ENCODE measurements at places on chromosomes 12 and 14.
A peak's percentile ranks its signal among the peaks of the same experiment; 100 is the strongest.

DNA sequence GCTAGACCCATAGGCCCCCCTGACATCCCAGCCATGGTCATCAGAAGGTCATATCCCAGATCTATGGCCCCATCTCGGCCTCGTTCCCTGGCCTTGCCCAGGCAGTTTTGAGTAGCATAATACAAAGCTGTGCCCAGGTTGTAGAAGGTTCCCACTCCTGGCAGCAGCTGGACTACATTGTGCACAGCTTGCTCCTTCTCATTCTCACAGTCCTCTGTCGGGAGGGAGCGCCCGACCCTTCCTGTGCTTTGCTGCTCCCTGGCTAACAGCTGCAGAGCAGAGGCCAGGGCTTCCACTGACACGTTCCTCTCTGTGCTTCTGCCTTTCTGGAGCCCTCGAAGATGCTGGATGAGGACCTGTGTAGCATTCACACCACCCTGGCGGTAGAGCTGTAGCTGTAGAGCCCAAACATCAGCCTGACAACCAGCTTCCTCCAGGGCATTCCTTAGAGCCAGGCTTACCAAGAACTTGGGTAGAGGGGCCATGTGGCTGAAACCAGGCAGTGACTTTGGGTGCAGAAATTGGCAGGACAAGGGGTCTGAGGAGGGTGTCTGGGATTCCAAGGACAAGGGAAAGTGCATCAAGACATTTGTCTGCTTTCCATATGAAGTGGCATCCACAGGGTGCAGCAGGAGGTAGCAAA, 1.0 kb downstream of the APOF start:
- ATAC-seq: no peak

DNA sequence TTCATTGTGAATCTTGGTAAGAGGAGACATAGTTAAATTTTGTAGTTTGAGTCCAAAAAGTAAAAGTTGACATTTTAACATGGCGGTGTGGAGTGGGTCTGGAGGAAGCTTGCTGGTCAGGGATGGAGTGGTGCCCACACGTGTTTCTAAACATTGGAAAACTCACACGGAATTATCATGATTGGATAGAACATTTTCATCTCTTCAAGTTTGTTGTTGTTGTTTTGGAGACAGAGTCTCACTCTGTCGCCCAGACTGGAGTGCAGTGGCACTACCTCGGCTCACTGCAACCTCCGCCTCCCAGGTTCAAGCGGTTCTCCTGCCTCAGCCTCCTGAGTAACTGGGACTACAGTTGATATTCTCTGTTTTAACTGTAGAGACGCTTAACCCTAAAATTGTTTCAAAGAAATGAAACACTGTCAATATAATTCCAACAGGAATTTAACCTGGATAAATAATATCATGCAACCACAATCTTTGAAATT, 502 bp upstream of the MBIP start:
- ATAC-seq: no peak

- no peak for ATAC-seq
These were observed 42.8 kb downstream of the ACSM4 start for GRCh38 chr12:7346551-7347225.

DNA sequence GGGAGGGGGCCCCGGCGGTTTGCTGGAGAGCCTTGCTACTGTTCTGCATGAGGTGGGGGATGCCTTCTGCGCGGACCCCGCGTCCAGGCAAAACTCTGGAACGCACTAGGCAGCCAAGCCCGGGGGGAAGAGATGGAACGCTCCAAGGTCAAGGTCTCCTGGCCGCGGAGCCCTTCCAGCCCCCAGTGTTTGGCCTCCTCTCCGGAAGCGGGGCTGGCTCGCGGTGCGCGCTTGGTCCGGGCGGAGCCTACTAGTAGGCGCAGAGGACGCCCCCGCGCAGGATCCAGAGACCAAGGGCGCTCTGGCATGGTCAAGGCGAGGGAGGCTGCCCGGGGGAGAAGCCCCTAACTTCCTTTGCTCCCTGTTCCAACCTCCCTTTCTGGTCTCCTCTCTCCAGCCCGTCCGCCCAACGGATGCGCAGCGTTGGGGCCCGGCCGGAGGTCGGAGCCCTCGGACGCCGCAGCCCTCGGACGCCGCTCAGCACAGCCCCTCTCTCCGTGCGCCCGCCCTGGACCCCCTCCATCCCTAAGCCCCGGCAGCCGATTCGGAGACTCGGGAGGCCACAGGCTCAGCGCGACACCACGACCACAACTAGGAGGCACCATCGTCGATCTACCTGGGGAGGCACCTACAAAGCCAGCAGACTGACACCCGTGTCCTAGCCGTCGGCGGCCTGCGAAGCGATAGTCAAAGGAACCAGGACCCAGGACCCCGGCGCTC, 669 bp upstream of the KCNK13 start:
- peak; percentile 35 for ATAC-seq

DNA sequence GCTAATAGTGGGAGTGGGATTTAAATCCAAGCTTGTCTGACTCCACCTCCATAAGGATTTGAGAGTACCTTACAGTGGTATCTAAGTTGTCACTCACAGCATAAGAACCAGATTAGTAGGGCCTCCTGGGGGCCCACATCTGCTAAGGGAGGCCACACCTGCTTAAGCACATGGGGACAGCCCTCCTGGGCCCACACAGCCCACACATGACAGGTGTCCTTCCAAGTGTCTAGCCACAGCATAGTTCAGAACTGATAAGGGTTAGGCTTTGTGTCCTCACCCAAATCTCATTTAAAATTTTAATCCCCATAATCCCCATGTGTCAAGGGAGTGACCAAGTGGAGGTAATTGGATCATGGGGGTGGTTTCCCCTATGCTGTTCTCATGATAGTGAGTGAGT, 186.0 kb upstream of the HMGA2 start:
- peak; percentile 8 for ATAC-seq

DNA sequence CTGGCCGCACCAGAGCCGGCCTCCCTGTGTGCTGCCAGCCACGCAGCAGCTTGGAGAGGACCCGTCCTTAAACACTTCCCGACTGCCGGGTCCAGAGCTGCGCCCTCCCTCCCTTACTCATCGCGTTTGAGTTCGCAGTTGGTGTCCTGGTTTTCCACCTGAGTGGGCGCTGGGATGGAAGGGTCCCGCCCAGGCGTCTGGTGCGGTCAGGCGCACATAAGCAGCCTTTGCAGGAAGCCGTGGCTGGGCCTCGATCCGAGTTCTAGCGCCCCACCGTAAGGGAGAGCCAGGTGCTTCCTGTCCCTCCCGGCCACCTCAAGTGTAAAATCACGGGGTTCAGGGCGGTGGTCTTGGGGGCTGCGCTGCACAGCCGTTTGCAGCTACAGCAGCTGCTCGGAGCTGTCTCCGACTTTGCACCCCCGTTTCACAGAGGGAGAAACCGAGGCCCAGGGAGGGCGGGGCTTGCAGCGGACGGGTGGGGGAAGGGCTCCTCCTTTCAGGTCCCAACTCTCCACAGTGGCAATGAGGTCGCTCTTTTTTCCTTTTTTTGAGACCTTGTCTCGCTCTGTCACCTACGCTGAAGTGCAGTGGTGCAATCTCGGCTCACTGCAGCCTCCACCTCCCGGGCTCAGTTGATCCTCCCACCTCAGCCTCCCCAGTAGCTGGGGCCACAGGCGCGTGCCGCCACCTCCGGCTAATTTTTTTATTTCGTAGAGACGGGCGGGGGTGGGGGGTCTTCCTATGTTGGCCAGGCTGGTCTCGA, 51.3 kb downstream of the LRCOL1 start:
- no peak for ATAC-seq

DNA sequence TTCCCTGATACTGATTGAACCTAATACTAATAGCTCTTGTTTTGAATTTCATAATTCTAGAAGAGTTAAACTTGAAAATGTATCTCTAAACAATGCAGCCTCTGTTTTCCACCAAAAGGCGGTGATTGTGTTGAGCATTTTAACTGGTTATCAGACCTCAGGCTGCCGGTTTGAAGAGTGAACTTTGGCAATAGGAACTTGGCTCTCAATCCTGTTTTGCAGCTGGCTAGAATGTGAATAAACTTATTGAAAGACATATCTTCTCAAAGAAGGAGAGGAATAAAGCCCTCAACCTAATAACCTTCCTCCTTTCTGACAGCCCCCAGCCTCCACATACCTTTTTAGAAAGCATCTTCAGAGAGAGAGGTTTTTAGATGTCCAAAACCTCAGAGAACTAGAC, 105.4 kb downstream of the SRGAP1 start:
- no peak for ATAC-seq

- no peak for ATAC-seq
These were observed 4.4 kb upstream of the GALNT6 start for GRCh38 chr12:51395283-51396230.

GRCh38 chr14:103067231-103067954, 10.0 kb upstream of the CDC42BPB start:
- ATAC-seq: peak; percentile 87

DNA sequence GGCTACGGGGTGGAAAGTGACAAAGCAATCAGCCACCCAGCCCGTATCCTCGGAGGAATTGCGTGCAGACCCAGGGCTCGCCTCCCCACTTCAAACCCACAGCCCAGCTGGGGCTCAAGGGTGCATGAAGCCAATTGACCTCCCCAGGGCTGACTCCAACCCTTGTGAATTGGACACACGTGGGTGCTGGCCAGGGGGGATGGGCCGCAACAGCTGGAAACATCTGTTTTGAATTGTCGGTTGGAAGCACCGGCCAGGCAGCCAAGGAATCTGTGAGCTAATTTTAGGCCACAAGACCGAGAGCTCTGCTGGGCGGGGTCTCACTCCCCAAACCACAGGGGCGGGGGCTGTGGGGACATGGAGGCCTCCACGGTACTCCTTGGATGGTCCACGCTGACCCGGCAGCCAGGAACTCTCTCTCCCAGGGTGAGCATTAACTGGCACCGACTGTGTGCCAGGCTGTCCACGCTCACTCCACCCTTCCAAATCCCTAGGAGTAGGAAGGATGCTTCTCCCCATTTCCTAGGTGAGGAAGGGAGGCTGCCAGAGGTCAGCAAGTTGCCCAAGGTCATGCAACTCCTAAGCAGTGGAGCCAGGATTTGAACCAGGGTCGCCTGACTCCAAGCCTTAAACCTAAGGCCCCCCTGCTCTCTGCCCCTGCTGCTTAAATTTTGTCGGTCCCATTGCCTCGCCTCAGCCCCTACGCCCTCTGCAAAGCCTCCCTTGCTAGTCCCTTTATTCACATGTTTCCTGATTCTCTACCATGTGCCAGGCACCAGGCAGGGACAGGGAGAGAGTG, 11.9 kb upstream of the TMEM119 start:
- ATAC-seq: no peak

DNA sequence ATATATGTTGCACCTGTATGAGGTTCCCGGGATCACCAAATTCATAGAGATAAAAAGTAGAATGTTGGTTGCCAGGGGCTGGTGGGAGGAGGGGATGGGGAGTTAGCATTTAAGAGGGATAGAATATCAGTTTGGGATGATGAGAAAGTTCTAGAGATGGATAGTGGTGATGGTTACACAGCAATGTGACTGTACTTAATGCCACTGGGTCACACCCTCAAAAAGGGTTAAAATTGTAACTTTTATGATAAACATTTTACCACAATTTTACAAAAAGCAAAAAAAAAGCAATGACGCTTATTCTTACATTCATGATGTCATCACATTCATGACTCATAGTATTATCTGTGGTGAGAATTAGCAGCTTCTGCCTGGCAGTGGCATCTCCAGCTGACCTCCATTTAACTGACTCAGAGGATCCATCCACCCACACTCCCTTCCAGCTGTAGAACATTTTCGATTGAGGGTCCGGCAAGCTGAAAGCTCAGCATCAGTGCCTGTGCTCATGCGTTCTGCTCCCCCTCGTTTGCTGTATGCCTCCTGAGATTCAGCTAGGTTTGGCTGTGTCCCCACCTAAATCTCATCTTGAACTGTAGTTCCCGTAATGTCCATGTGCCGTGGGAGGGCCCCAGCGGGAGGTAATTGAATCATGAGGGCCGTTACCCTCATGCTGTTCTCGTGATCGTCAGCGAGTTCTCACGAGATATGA, 64.8 kb upstream of the TMEM260 start:
- ATAC-seq: no peak

DNA sequence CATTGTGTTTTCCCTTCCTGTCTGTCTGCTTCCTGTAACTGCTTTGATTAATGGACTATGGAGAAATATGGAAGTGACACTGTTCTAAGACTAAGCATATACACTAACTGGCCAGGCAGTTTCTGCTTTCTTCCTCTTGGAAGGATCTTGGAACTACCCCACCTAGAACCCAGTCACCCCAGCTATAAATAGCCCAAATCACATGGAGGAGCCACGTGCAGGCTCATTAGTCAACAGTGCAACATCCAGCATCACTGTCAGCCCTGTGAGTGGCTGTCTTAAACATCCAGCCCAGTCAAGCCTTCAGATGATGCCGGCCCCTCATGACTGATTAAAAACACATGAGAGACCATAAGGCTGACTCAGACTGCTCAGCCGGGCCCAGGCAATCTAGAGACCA, 39.2 kb downstream of the BCAT1 start:
- peak; percentile 94 for ATAC-seq

GRCh38 chr12:12441429-12441807, 84.5 kb downstream of the BORCS5 start:
- no peak for ATAC-seq

- peak; percentile 90 for ATAC-seq
These were observed at the start of gene PYGL for GRCh38 chr14:50943943-50944646. Gene PYGL, minus strand, starts transcription at chr14:50944483. Its CDS starts 80 bp downstream, at chr14:50944403.

DNA sequence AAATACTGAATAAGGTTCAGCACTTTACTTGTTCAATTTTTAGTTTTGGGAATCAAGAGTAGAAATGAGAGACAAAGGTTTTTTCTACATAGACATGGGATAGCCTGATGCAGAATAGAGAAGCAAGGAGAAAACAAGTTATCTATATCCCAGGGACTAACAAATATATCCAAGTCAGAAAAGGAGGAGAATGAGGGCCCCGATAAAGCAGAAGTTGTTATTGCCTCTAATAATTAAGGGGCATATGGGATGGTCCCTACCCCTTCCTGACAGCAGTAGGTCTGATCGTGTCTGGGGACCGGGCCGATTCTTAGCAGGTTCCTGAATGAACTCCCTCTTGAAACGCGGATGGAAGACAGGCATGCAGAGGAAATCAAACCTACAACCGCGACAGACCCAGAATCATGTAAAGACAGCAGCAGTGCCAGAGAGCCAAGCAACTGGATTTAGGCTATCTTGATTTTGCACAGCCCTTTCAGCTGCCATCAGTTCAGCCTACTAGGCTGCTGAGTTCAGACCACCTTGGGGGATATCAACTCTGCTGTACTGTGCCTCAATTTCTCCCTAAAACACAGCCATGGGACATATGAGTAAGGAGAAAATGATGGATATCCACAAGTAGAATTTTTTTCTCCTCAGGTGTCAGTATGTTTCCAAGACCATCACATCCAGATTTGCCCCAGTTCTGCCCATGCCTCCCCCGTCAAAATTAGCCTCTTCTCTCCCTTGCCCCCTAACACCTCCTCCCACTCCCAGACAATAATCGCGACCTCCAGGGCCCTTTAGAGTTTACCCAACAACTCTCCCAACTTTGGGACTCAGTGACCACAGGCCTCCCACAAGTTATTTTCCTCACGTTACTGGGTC, 706 bp downstream of the PRMT5 start:
- no peak for ATAC-seq

DNA sequence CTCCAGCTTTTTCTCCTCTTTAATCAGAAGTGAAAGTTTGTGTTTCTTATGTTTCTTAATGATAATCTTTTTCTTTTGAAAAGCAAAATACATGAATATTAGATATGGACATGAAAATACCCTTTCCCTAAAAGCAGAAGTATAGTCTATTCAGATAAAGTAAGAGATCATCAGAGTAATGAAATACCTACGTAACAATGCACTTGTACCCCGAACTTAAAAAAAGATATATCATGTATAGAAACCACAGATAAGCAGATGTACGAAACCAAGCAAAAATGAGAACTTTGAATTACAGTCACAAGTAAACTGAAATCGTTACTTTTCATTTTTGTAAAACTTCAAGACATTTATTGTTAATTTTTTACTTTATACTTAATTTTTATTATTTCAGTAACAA, 1.5 kb upstream of the GPR65 start:
- no peak for ATAC-seq

- no peak for ATAC-seq
These were observed 54.4 kb downstream of the RASSF9 start for GRCh38 chr12:85781766-85782165.
